Non-pigmented ciliary epithelial cell (primary cell): ENCODE measurements at places on chromosomes 3 and 15.

- DNase-seq = peak; percentile 11
These were observed 6.3 kb upstream of the SCN5A start for GRCh38 chr3:38655708-38656300.

DNA sequence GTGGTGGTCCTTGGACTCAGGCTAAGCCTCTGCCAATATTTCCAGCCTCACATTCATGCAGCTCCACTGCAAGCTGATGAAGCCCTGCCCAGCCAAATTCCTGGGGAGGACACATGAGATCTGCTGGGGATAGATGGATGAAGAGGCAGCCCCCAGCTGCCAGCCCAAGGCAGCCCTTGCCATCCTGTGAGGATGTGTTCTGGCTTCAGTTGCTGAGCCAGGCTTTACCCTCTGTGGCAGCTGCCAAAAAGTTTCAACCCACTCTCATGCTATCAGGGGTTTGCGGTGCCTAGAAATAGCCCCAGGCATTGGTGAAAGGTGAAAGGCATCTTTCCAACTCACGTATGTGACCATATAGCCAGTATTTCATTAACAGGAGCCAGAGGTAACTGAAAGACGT lies 37.6 kb downstream of the C2CD4A start:
- no peak for DNase-seq

DNA sequence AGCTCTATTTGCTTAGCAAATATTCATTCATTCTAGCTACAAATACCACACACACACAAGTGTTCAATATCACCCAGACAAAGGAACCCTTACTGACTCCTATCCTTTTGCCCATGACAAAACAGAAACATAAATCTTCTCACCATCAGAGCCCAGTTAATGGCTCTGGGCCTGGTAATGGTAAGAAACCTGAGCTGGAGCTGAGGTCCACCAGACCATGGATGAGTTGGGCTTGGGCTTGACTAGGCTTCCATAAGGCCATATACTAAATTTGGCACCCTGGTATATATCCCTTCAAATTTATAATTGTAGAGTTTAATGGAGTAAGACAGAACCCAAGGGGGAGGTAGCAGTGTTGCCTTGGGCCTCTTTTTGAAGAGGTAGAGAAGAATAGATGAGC lies 29.4 kb downstream of the GPR176 start:
- no peak for DNase-seq

DNA sequence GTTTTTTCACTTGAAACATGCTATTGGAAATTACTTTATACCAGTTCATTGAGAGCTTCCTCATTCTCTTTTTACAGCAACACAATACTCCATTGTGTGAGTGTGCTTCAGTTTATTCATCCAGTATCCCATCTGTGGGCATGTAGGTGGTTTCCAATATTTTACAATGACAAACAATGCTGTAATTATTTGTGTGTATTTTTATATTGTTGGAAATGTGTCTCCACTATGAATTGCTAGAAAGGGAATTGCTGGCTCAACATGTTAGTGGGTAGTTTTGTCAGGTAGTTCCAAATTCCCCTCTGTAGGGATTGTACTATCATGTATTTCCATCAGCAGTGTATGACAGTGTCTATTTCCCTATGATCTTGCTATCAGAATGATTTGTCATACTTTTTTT lies 65.8 kb upstream of the MAGI1 start:
- DNase-seq = no peak

- peak; percentile 100 for DNase-seq
These were observed 46.4 kb upstream of the HES1 start for GRCh38 chr3:194089357-194090177.

DNA sequence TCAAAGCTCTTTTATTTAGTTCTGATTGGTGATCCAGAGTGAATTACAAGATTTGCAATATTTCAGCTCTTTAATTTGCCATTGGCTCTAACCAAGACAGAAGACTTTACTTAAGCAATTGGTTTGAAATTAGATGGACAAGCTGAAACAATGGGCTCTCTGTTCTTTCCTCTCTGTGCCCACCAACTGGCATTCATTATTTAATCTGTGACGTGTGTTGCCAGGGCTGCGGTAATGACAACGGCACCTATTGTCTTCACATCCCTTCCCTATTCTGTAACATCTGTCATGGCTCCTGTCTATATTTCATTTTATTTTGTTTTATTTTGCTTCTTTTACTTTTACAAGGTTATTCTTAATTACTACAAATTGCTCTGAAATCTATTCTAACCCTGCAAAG lies 33.9 kb downstream of the PLD1 start:
- no peak for DNase-seq

DNA sequence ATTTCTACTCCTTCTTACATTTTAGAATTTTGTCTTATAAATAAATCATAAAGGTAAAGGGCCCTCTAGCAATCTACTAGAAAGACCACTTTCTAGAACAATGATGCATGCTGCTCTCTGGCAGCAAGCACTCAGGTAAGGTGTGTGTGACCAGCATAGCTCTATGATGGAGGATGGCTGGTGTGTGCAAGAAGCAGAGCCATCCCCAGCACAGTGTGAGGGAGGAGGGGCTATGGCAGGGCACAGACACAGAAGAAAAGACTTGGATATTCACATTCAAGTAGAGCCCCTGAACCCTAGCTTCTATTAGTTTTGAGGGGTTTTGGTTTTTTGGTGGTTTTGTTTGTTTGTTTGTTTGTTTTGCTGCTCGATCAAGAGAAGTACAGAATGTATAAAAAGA lies 277.1 kb upstream of the CCDC54 start:
- no peak for DNase-seq

DNA sequence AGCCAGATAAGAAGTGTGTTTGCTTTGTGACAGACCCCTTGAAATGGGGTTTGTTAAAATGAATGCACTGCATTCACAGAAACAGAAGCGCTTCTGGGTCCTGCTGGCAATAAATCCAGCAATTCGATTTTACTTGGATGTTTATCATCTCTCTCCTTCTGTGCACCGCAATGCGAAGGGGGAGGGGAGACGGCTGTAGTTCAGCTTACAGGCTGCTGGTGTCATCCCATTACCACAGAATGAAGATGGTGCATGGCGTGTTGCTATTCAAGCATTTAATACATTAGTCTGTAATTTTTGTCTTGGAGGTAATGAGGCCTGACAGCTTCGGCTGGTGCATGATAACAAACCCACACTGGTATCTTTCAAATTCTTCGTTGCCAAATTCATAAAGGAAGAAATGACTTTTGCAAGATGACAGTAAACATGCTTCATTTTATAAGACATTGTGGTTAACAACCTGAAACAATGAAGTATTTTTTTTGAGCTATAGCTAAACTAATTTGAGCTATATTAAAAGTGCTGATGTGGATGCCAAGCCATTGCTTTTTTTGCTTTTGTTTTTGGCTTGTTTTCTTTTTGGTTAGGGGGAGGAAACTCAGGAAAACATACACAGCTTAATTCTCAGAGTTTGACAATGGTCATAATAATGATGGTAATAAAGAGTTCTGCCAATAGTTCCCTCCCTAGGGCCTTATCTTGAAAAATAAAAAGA lies 418.3 kb downstream of the OTOL1 start:
- peak; percentile 79 for DNase-seq

- no peak for DNase-seq
These were observed 540.6 kb downstream of the NLGN1 start for GRCh38 chr3:173938159-173938558.

DNA sequence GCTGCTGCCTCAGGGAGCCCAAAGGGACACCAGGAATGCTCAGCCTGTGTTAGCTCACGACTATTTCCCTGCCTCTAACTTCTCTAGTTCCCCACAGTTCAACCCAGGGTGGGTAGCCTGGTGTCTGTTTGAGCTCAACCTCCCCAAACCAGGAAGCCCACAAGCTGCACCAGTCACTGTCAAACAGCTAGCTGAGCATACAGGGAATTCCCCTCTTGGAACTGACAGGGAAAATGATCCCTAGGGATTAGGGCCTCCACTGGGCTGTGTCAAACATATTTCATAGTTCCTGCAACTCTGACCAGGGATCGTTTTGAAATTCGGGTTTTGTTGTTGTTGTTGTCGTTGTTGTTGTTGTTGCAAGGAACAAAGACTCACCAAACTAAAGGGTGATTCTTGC lies 147.1 kb upstream of the ICE2 start:
- no peak for DNase-seq

GRCh38 chr3:69560818-69561217 lies 174.9 kb upstream of the FRMD4B start:
- DNase-seq = no peak

DNA sequence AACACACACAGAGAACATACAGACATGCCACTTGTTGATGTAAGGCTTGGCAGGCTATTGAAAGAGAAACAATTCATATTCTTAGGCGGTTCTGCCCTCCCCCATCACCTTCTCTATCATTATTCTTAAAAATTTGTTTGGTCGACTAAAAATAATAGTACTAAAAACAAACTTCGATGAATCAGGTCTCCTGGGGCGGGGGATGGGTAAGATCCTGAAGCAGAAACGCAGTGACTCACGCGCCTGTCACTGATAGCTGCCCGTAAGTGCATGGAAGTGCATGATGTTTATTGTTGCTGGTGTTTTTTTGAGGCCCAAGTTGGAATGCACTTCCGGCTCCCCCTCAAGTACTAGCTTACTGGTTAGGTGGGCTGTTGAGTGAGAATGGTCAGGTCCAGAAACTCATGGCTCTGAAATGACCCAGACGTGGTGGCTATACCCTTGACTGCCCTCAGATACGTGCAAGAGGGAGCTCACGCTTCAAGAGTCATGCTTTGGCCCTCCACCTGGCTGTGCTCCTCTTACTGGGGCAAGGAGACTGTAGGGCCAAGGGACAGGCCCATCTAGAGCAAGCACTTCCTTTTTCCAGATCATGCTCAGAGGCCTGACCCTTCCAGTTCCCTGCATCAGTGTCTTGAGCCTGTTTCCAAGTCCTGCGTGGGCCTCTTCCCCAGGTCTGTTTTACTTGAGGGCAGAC lies 10.9 kb downstream of the SMAD3 start:
- peak; percentile 74 for DNase-seq

GRCh38 chr15:63610209-63610841 lies 13.1 kb downstream of the FBXL22 start:
- peak; percentile 70 for DNase-seq

- DNase-seq = no peak
These were observed 18.0 kb downstream of the PDIA5 start for GRCh38 chr3:123084738-123085237.

- no peak for DNase-seq
These were observed 8.8 kb downstream of the SNTN start for GRCh38 chr3:63661242-63661641.

- no peak for DNase-seq
These were observed 34.8 kb upstream of the EOMES start for GRCh38 chr3:27756877-27757276.

- DNase-seq = no peak
These were observed 1251.1 kb downstream of the ZPLD1 start for GRCh38 chr3:103685939-103686338.

GRCh38 chr3:144665567-144666053 lies 694.0 kb downstream of the DIPK2A start:
- no peak for DNase-seq

DNA sequence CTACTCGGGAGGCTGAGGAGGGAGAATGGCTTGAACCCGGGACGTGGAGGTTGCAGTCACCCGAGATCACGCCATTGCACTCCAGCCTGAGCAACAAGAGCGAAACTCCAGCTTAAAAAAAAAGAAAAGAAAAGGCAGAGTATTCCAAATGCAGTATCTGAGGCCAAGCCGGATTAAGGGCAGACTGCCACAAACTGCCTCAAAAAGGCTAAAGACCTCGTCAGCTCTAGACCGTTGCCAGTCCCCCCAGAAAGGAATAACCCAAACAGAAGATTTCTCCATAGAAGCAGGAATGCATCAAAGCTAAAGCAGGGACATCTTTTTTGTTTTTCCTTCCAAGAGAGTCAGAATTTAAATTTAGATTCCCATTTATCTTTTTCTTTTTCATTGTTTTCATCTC lies 72.9 kb downstream of the TM4SF4 start:
- no peak for DNase-seq

GRCh38 chr15:67148196-67148701 lies 82.8 kb downstream of the SMAD3 start:
- DNase-seq = no peak

DNA sequence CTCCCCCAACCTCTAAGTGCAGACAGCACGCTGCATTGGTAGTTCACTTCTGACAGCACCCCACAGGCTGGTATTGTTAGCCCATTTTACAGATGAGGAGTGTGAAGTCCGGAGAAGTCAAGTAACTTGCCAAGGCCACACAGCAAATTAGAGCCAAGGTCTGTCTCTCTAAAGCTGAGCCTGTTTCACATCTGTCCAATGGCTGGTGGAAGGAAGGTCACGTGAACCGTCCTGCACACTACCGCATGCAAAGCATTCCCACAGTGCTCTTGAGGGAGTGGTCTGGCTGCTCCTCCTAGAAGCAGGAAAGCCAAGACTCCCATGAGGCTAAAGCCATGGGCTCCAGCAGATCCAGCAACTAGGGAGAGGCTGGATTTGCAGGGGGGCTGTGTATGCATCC lies 50.0 kb downstream of the MGLL start:
- no peak for DNase-seq

DNA sequence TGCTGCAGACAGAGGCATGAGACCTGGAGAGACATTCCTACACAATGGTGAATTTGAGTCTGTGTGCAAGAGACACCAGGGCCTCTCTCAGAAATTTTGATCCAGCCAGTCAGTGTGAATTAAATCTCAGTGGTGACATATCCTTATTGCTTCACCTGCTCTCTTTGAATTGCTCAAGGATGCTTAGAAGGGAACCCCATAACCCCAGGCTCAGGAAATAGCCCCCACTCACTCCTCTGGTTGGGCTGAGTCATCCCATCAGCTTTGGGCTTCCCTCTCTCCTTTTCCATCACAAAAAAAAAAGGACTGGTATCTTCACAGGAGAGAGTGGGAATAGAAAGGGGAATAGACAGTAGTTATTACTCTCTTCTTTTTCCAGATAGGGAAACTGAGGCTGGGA lies 33.0 kb upstream of the LARS2 start:
- DNase-seq = no peak

- DNase-seq = no peak
These were observed 738 bp downstream of the COMMD2 start for GRCh38 chr3:149751551-149751950.

- no peak for DNase-seq
These were observed 170.1 kb upstream of the GBE1 start for GRCh38 chr3:81931265-81932251.

DNA sequence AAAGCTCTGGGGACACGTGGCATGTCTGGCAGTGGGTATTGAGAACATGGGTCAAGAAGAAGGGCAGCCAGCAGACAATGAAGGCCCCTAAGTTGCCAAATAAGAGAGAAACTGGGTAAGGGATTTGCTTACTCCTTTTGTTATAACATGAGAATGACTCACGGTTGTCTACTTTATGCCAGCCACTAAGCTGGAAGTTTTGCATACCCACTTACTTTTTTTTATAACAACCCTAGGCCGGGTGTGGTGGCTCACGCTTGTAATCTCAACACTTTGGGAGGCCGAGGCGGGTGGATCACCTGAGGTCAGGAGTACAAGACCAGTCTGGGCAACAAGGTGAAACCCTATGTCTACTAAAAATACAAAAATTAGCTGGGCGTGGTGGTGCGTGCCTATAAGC lies 50.0 kb downstream of the DRD3 start:
- DNase-seq = no peak

- DNase-seq = no peak
These were observed 96.3 kb upstream of the ALDH1A3 start for GRCh38 chr15:100783291-100783690.

GRCh38 chr3:39271363-39271914 lies 8.4 kb downstream of the CX3CR1 start:
- no peak for DNase-seq
